Activated naive CD8-positive, alpha-beta T cell treated with anti-CD3 and anti-CD28 coated beads for 36 hours (primary cell): ENCODE measurements at places on chromosomes 2 and 18. TPM values are rescaled to one million over a fixed set of nuclear protein-coding genes. Genes with fewer than 3 reads are reported as not detected.

RAB6D gene
- not detected for total RNA-seq

KCNIP3 gene
- not detected for total RNA-seq

SERPINB5 gene
- total RNA-seq: not detected

RNF181 gene
- total RNA-seq: 104 TPM

RPL31 gene
- 1,614 TPM for total RNA-seq

LOXHD1 gene
- total RNA-seq: 0.12 TPM

FBXO36 gene
- 1.1 TPM for total RNA-seq

IL18R1 gene
- total RNA-seq: 20.6 TPM

STPG4 gene
- total RNA-seq: not detected

CHRNG gene
- not detected for total RNA-seq

LONRF2 gene
- total RNA-seq: not detected

RAX gene
- total RNA-seq: not detected

GAD1 gene
- total RNA-seq: 1.0 TPM

RPRM gene
- total RNA-seq: not detected

EGR4 gene
- 0.44 TPM for total RNA-seq

SCN2A gene
- total RNA-seq: 0.04 TPM

FKBP7 gene
- total RNA-seq: 3.8 TPM

CDH7 gene
- not detected for total RNA-seq

SERPINB11 gene
- not detected for total RNA-seq

C18orf54 gene
- 5.7 TPM for total RNA-seq

ACMSD gene
- total RNA-seq: not detected

PDE11A gene
- total RNA-seq: 0.10 TPM

PFN4 gene
- total RNA-seq: 0.26 TPM

SERPINB12 gene
- not detected for total RNA-seq

IL1F10 gene
- total RNA-seq: not detected

SDC1 gene
- 0.36 TPM for total RNA-seq

KCNG2 gene
- total RNA-seq: not detected

GPATCH11 gene
- total RNA-seq: 14.6 TPM

CHPF gene
- 23.9 TPM for total RNA-seq

C2orf66 gene
- total RNA-seq: not detected

DPP10 gene
- total RNA-seq: not detected

MAB21L4 gene
- total RNA-seq: not detected

SFXN5 gene
- total RNA-seq: 10.8 TPM

ZNF385B gene
- total RNA-seq: not detected

OSBPL1A gene
- 4.0 TPM for total RNA-seq

RAB27B gene
- total RNA-seq: not detected

STEAP3 gene
- 0.60 TPM for total RNA-seq

PSMD14 gene
- total RNA-seq: 93.8 TPM

FANCL gene
- 19.1 TPM for total RNA-seq

NYAP2 gene
- total RNA-seq: not detected

ADD2 gene
- 36.1 TPM for total RNA-seq

HOXD4 gene
- not detected for total RNA-seq

PLEK gene
- 2.2 TPM for total RNA-seq

RASGRP3 gene
- total RNA-seq: 5.5 TPM

LYG1 gene
- 0.30 TPM for total RNA-seq

ALPI gene
- not detected for total RNA-seq

LYPD6B gene
- not detected for total RNA-seq

INHBB gene
- not detected for total RNA-seq

ZNF516 gene
- 6.5 TPM for total RNA-seq

UNC80 gene
- not detected for total RNA-seq

CYRIA gene
- 0.14 TPM for total RNA-seq

RNU2-63P gene
- total RNA-seq: 39.1 TPM

AMER3 gene
- not detected for total RNA-seq

RSAD2 gene
- total RNA-seq: 10.0 TPM

CDH2 gene
- total RNA-seq: 0.37 TPM

TUBB8B gene
- not detected for total RNA-seq

CAVIN2 gene
- not detected for total RNA-seq
